ENCODE measurements at places on chromosomes 3 and 15.

GRCh38 chr15:69626095-69627066 is 173.8 kb downstream of the RPLP1 start:
- no peak for DNase-seq

DNA sequence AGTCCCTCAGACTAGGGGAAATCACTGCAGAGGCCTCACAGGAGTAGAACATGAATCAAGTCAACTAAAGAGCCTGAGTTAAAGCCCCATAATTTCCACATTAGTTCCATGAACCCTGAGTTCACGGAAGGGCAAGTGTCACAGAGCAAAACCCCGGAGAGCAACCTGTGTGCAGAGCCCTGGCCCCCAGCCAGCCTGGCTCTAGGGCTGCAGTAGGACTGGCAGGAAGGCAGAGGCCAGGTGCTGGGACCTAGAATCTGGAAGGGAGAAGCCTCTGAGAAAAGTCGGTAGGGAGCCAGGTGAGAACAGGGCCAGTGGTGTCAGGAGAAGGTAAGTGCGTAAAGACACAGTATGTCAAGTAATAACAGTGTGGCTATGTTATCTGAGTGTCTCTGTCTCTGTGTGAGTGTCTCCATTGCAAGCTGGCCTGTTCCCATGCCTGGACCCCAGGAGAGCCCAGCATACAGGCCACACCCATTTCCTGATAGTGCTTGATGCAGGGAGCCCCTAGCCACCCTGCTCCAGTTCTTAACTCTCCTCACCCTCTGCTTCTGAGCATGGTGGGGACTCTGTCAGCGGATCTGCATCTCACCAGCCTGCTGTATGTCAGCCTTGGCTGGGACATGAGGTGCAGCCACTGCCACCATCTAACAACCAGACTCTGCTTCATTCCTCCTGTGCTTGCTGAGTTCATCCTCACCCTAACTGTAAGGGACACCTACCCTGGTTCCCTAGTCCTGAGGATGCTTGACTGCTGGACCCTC is 11.3 kb upstream of the MANF start:
- DNase-seq, result no peak

DNA sequence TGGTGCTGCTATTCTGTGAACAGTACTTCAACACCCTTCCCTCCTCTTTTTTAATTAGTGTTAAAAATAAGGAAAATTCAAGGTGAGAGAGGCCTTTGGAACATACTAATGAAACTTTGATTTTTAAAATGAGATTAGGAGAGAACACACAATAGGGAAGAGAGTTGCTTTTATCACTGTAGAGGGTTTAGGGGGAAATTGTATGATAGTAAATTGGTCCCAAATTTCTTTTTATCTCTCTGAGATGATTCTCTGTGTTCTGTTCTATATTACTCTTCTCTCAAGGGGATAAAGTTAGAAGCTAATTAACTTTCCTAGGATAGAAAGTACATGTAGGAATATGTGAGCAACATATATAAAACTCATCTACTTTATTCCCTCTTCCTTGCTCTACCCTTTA is 40.8 kb downstream of the ZFAND6 start:
- DNase-seq, result no peak

- no peak for DNase-seq
Observed at GRCh38 chr3:54861248-54862067, 66.4 kb downstream of the LRTM1 start.

DNA sequence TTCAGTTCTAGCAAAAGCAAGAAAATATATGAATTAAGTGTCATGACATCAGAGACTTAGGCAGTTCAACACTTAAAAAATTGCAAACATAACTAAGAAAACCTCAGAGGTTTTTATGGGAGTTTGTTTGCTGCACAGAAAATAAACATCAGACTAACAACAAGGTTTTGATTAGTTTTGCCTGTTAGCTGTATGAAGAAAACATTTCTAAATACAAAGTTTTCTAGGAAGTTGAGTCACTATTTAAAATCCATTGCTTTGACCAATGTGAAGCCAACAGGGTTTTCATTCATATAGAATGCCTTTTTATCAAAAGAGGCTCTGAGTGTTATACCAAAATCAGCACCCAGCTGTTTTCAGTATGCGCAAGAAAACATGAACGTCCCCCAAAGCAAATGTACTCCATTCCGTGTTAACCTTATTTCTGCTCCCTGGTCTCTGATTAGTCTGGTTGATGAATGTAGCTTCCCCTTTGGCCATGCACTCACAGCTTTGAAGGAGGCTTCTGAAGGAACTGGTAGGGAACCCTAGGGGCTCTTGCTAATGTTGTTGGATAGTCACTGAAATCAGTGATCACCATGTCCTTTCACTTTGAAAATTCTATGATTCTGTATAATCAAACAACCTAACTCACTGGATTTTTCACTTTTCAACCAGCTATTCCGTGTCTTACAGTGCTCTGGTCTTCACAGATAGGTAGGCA is 89.6 kb upstream of the TSEN2 start:
- peak; percentile 63 for DNase-seq

- no peak for DNase-seq
Observed at GRCh38 chr15:50229336-50229735, 36.2 kb downstream of the HDC start.

DNA sequence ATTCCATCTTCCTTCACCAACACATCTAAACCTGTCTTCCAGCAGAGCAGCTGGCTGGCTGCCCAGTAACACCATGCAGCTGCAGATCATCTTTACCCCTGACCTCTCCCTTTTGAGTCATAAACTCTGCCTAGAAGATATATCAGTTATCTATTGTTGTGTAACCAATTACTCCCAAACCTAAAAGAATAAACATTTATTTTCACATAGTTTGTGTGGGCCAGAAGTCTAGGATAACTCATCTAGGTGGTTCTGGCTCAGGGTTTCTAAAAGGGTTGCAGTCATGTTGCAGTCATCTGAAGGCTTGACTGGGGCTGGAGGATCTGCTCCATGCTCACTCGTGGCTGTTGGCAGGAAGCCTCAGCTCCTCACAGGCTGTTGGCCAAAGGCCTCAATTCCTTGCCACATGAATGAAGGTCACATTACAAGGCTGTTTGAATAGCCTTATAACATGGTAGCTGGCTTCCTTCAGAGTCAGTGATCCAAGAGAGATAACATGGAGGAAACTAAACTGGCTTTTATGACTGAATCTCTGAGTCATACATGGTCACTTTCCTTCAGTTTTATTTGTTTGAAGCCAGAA is 92.8 kb downstream of the GOLIM4 start:
- peak; percentile 13 for DNase-seq

DNA sequence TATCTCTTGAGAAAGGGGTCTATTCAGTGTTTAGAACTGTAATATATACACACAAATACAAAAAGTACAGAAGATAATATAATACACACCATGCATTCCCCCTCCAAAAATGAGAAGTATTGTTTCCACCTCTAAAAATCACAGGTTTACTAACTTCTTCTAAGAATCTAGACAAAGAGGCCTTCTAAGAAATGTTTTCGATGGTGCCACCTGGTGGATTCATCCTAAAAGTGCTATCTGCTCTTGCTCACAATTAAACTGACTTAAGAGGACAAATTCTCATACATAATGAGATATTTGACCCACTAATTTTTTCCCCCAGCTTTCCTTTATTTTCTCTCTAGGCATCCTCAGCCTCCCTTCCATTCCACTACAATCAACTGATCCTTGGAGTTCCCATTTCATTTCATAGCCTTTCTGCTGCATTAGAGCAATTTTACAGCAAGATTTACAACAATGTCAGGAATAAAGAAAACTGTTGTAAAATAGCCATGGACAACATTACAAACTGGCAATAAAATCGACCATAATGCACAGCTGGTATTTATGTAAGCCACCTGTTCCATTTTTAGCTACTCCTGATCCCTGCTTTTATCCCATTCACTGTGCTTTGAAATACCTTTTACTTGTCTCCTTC is 124.6 kb downstream of the ARRDC4 start:
- DNase-seq, result peak; percentile 69

DNA sequence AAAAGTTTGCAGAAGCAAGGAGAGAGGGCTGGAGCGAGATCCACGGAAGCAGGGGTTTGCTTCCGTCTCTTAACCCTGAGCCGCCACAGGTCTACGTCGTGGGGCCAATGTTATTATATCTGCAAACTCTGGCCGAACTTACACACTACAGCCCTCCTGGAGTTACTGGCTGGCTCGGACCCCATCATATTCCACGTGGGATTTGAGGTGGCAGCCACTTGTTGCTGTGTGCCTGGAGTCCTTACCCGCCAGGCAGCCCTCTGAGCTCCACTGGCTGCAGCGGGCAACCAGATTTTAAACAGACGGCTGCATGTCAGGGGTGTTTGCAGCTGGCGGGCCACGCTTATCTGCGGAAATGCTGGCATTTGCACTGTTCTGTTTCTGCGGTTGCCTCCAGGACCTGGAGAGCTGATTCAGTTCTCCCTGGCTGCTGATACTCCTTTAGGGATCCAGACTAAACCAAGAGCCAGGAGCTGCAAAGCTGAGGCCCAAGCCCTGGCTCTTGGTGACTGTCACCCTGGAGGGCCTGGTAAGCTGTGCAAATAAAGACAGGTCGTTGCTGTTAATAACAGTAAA is 34.7 kb downstream of the TM2D3 start:
- DNase-seq, result no peak

DNA sequence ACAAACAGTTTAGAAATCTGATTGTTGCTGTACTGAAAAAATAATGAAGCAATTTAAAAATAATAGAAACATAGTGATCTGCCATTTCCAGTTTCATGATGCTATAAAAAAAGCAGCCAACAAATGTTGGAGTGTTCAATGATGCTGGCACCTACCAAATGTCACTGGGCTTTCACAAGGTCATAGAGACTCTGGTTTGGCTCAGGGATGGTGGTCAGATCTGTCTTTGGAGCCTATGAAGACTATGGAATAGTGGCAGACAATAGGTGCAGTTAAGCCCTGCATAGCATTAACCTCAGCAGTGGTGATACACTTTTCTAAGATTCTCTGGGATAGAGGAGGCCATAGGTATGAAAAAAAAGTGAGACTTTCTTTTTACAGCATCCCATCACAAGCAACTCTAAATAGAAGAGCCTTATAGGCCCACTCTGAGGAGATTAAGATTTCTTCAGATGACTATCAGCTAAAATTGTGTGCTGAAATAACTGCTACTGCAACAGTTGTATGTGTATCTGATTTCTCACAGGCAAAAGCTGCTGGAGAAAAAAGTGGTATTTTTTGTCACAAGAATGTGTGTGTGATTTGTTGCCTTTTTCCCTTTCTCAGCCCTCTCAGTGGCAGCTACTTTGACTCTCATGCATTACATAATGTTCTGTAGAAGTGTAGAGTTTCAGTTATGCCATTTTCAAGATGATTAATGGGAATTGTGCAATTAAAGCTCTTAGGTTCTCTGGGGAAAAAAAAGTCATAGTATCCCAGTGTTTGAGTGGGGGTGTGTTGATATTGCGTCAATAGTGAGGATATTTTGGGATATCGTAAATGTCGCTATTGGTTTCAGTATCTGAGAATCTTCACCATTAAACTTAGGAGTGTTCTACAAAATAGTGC is 137.4 kb downstream of the MBNL1 start:
- DNase-seq, result peak; percentile 73

DNA sequence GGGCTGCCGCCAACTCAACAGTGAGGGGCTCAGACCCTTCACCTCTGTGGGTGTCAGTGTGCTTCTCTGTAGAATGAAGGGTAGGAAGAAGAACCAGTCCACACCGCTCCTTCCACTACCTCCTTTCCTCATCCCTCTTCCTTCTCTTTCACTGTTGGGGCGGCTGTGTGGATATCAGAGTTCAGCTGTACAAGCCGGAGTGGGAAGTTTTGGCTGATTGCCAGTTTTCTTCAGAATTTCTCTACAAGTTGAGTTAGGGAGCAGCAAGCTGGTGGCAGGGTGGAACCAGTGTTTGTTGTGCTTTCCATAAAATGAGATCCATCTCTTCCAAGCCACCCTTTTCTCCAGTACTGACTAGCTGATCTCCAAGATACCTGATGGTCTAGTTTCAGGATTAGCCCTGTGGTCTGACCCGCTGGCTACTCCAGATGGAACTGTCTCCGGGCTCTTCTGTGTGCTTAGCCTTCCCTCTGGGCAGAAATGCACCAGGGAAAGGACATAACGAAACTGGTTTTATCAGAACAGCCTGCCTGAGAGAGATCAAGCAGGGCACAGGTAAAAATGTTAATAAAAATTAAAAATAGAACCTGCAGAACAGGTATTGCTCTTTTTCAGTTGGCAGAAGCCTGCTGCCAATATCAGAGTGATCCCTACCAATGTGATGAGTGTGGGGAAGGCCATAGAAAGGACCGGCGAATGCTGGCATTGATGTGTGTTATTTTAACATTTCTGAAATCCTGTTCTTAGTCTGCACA is 169.9 kb upstream of the TSC22D2 start:
- DNase-seq, result no peak

DNA sequence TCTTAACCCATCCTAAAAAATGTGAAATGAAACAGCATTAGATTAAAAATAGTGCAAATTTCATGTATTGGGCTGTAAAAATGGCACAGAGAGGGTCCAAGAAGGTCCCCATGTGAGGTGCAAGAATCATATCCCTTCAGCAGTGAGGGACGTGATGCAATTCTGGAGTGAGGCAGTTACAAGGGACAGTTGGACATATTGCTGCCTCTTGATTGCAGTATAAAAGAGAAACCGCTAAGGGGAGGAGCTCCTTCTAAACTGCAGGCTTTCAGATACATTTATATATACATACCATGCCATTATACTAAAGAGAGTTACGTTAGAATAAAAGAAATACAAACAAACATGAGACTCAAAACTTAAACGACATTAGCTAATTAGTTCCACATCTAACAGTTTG is 304.2 kb upstream of the CTNNB1 start:
- DNase-seq, result peak; percentile 31

DNA sequence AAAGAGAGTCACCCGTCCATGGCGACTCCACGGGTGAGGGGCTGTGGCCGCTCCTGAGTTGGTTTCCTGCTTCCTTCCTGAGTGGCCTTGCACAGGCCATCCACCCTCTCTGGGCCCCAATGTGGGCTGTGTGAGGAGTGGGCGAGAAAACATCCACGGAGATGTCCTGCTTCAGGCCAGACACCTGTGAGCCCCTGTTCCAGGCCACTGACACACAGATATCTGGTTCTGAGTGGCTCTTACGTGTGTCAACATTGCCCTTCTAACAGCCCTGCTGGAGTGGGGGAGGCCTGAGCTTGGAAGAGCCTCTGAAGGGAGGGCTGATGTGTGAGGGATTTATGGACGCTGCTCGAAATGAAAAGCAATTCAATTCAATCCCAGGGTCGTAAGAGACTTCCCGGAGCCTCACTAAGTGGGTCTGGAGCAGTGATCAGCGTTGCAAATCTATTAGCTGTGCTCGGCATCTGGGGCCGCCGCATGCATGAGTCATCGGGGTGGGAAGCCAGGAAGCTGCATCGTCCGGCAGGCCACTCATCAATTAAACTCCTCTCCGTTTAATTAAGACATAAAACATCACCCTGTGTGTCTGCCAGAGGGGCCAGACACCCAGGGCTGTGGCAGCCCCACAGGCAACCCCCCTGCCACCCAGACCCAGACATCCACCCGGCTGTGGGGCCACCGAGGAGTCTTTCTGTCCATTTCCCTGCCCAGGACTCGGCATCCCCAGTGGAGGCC is 20.0 kb upstream of the PRR23E start:
- peak; percentile 34 for DNase-seq

- no peak for DNase-seq
Observed at GRCh38 chr3:23968463-23969184, 23.5 kb downstream of the NR1D2 start.

- no peak for DNase-seq
Observed at GRCh38 chr15:74293021-74293810, 57.1 kb downstream of the CCDC33 start.

GRCh38 chr15:99613887-99614647 is 48.3 kb downstream of the MEF2A start:
- DNase-seq, result peak; percentile 65
